ENCODE measurements at places on chromosomes 1 and 21.

- H3K36me3 ChIP-seq: no peaks in the 10 kb centered on the region
- no peaks in the 10 kb centered on the region for H3K4me1 ChIP-seq
- H3K4me3 ChIP-seq: no peak overlapping the region
- DNase-seq: no peak
- H3K27ac ChIP-seq: no peak overlapping the region
- H3K27me3 ChIP-seq: no peaks in the 10 kb centered on the region
These were observed 579.2 kb downstream of the PTPRC start for GRCh38 chr1:199218065-199218464.

DNA sequence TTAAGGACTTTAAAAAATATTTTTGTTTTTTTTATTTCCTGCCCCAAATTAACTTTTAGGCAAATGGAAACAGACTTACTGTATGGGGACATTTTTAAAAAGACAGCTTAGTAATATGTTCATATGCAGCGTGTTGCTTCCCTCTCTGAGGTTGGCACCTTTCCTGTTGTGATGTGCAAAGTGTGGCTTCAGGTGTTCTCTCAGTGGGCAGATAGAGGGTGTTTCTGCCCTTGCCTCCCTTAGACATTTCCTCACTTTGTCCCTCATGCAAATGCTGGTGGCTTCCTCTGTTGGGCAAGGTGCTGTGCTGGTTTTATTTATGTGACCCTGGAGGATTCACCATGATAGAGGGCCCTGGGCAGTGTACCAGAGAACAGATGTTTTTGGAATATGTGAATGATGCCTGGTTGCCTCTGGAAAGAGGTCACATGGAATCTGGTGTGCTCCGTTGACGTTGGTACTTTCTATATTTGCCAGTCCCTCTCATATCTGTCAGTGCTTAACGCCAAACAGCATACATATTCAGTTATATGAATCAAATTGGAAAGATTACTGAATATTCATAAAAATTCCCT lies 123.5 kb downstream of the PATJ start:
- H3K27ac ChIP-seq: no peak overlapping the region
- no peak for DNase-seq
- H3K4me3 ChIP-seq: no peak overlapping the region
- no peaks in the 10 kb centered on the region for H3K4me1 ChIP-seq

GRCh38 chr1:203934651-203935050 lies 73.3 kb downstream of the SNRPE start:
- peaks cover 4% of the 10 kb centered on the region for H3K27me3 ChIP-seq
- no peaks in the 10 kb centered on the region for H3K4me1 ChIP-seq
- no peak for DNase-seq
- H3K27ac ChIP-seq: no peak overlapping the region

GRCh38 chr1:98550076-98550475 lies 111.4 kb upstream of the SNX7 start:
- no peaks in the 10 kb centered on the region for H3K4me1 ChIP-seq
- no peak overlapping the region for H3K4me3 ChIP-seq
- H3K36me3 ChIP-seq: no peaks in the 10 kb centered on the region
- no peak for DNase-seq
- H3K27me3 ChIP-seq: no peaks in the 10 kb centered on the region

GRCh38 chr1:223402790-223403142 lies 9.6 kb downstream of the CCDC185 start:
- H3K4me1 ChIP-seq: no peaks in the 10 kb centered on the region
- no peaks in the 10 kb centered on the region for H3K36me3 ChIP-seq
- no peaks in the 10 kb centered on the region for H3K27me3 ChIP-seq

- no peaks in the 10 kb centered on the region for H3K4me1 ChIP-seq
- no peaks in the 10 kb centered on the region for H3K27me3 ChIP-seq
- H3K27ac ChIP-seq: no peak overlapping the region
- DNase-seq: no peak
- H3K36me3 ChIP-seq: peaks cover 9% of the 10 kb centered on the region
These were observed 57.5 kb downstream of the KIAA0319L start for GRCh38 chr1:35499652-35500176.

DNA sequence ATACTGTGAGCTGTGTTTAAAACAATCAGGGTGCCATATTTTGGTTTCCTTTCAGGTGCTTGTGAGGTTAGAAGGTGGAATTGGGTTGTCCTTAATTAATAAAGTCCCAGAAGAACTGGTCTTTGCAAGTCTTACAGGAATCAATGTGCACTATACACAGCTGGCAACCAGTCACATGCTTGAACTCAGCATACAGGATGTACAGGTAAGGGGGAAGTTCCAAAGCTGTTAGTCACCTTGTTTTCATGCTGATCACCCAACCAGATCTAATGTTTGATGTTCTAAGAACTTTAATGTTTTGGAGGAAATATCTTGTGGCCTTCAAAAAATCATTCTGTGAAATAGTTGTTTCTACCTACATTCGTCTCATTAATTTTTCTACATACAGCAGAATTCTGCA lies 156.3 kb downstream of the VPS13D start:
- no peaks in the 10 kb centered on the region for H3K27me3 ChIP-seq
- no peak for DNase-seq
- peaks cover 6% of the 10 kb centered on the region for H3K4me1 ChIP-seq
- H3K4me3 ChIP-seq: no peak overlapping the region
- no peak overlapping the region for H3K27ac ChIP-seq
- H3K36me3 ChIP-seq: peaks cover 89% of the 10 kb centered on the region

GRCh38 chr1:121414905-121415304 lies 230.1 kb downstream of the SRGAP2C start:
- no peak for DNase-seq
- no peak overlapping the region for H3K27ac ChIP-seq
- no peaks in the 10 kb centered on the region for H3K27me3 ChIP-seq
- no peak overlapping the region for H3K4me3 ChIP-seq
- H3K4me1 ChIP-seq: peaks cover 13% of the 10 kb centered on the region
